ENCODE measurements at places on chromosomes 7 and 10. TPM values are rescaled to one million over a fixed set of nuclear protein-coding genes. Genes with fewer than 3 reads are reported as not detected.

Gene RHEB
- 139 TPM for total RNA-seq

Gene TACC2
- 7.3 TPM for total RNA-seq

Gene MBL2
- not detected for total RNA-seq

Gene HHEX
- 9.6 TPM for total RNA-seq

Gene UCMA
- total RNA-seq = not detected

Gene ZNF503
- total RNA-seq = 8.8 TPM

Gene PRPS1L1
- not detected for total RNA-seq

Gene VSIR
- 87.8 TPM for total RNA-seq

Gene MYH16
- not detected for total RNA-seq

Gene AKR1B1
- 89.3 TPM for total RNA-seq

Gene FAM13C
- 0.16 TPM for total RNA-seq

Gene FAM25G
- total RNA-seq = not detected

Gene DNAJB6
- total RNA-seq = 126 TPM

Gene ADRA2A
- not detected for total RNA-seq

Gene PPP1R3A
- total RNA-seq = not detected

Gene FBXL13
- 0.25 TPM for total RNA-seq

Gene DUSP5
- total RNA-seq = not detected

Gene ITPRID1
- total RNA-seq = not detected

Data from MG63 (cell line).